Urothelium cell line (cell line): ENCODE measurements at places on chromosomes 3 and 15.

DNA sequence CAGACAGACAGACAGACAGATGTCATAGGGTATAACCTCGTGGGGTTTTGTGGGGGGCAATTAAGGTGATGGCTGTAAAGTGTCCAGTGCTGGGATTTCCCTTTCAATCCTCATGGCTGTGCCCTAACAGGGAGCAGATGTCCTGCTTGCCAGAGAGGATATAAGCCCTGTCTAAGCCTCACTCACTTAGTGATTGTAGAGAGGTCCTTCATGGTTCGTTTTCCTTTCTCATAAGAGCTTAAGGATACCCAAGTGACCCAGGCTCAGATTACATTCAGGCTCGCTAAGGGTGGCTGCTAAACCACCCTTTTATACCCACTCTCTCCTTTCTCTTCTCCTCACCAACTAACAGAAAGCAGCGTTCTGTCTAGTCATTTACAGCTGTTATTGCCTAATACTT is 19.2 kb downstream of the LYSMD2 start:
- DNase-seq, result no peak

DNA sequence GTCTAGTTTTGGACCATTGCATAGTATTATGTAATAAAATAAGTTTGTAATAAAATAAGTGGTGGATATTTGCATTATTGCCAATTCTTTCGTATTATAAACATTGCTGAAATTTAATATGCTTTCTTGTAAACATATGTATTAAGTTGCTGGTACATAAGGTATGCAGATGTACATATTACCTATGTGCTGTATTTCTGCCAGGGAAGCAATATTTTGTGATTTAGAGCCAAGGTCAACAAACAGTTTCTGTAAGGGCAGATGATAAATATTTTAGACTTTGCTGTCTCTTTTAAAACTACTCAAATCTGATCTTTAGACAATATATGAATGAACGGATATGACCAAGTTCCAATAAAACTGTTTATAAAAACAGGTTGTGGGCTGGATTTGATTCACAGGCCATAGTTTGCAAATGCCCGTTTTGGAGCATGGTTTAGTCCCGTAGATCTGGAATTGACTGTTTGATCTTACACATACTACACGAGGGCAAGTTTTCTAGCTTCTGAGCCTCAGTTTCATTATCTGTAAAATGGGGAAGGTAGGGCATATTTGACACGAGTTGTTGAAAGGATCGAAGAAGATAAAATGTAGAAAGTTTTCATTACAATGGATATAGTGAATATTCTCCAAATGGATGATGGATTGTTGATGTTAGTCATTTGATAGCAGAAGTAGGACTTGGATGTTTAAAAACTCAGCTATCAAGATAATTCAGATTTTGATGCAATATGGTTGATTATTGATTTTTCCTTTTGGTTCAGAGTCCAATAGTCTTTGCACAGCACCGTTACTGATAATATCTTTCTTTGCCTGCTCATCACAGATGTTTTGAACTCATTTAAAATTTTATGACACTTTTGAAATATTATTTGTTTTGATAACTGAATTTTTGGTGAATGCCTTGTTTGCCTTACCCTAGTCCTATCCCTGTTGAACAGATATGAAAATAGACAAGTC is 394.6 kb downstream of the FEZF2 start:
- no peak for DNase-seq

DNA sequence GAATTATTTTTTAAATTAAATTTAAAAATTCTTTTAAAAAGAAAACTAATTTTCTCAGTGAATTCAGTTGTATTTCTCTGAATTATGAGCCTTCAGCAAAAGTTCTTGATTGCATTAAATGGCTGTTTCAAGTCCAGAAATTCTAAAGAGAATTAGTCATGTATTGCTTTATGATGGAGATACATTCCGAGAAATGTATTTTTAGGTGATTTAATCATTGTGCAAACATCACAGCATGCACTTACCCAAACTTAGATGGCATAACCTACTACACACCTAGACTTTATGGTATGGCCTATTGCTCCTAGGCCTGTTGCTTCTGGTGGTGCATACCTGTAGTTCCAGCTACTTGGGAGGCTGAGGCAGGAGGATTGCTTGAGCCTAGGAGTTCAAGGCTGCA is 44.3 kb upstream of the GCNT3 start:
- no peak for DNase-seq

DNA sequence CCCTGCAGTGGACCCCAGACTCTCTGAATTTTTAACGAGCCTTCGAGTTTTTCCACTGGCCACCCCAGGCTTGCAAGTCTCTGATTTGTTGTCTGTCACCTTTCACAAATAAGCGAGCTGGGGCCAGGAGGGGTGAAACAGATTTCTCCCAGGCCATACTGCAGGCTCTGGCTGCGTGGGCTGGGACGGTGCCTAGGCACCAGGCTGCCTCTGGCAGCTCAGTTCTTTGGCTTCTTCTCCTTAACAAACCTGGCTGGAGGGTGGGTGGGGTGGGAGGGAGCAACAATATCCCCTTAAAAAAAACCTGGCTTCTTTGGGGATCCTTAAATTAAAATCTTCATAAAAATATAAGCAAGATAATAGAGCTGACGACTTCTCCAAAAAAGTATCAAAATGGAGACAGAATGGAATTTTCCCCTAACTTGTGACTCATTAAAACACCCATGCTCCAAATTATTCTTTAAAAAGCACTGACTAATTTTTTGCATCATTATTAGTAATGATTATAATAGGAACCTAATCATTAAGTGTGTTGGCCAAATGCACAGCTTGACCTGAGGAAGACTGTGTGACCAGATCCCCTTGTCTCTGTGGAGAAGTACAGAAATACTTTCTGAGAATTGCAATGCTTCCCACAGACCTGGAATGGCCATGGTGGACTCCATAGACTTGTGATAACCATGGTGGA is 84.1 kb downstream of the SNRK start:
- no peak for DNase-seq

DNA sequence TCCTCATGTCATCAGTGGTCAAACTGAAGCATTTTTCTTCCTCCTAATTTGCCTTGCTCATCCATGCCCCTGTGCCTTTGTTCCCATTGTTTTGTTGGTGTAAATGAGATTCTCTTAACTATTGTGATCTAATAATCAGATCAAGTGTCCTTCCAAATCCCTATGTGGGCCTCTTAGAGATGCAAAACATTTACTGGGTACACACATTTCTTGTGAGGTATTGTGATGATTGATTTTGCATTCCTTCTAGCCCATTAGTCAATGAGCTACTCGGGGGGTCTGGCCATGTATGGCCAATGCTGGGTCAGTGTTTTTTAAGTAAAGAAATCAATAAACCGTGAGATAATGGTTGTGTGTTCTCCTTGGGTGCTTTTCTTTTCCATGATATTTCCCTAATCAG is 580.4 kb downstream of the VGLL3 start:
- DNase-seq, result no peak

GRCh38 chr3:180617049-180617448 is 15.1 kb downstream of the TTC14 start:
- DNase-seq, result no peak

DNA sequence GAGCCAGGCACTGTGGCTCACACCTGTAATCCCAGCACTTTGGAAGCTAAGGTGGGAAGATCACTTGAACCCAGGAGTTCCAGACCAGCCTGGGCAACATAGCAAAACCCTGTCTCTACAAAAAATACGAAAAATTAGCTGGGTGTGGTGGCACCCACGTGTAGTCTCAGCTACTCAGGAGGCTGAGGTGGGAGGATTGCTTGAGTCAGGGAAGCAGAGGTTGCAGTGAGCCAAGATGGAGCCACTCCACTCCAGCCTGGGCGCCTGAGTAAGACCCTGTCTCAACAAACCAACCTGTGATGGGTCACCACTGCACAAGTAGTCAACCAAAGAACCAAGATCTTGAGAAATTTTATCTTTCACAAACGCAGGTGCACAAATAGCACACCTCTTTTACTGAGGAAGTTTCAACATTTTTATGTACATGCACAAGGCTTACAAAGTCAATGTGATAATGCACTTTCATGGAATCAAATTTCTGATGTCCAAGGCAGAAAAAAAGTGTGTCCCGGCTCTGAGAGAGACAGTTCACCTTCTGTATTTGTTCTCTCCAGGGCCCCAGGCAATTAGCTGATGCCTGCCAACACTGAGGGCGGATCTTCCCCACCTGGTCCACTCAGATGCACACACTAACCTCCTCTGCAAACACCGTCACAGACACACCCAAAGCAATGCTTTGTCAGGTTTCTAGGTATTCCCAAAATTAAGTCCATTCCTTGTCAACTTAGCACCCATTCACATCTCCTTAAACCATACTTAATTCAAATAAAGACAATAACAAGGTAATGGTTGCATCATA is 12.4 kb downstream of the ACAA1 start:
- DNase-seq, result no peak

- DNase-seq, result no peak
Measured at GRCh38 chr3:159971311-159971710, 17.3 kb upstream of the IL12A start.

DNA sequence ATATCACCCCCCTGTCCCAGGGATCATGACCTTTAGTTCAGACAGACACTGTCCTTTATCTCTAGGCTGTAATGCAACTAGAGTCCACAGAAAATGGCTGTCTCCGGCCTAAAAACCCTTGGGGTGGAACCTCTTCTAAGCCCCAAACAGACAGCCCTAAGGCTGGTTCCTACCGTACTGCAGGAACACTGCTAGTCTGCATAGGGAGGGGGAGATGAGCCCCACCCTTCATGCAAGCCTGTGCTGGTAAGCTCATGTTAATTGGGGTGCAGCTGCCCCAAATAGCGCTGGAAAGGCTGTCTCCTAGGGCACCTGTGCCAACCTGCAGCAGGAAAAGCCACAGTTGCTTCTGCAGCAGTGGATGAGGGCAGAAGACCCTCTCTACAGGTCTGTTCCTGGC is 252.1 kb upstream of the MDFIC2 start:
- no peak for DNase-seq

DNA sequence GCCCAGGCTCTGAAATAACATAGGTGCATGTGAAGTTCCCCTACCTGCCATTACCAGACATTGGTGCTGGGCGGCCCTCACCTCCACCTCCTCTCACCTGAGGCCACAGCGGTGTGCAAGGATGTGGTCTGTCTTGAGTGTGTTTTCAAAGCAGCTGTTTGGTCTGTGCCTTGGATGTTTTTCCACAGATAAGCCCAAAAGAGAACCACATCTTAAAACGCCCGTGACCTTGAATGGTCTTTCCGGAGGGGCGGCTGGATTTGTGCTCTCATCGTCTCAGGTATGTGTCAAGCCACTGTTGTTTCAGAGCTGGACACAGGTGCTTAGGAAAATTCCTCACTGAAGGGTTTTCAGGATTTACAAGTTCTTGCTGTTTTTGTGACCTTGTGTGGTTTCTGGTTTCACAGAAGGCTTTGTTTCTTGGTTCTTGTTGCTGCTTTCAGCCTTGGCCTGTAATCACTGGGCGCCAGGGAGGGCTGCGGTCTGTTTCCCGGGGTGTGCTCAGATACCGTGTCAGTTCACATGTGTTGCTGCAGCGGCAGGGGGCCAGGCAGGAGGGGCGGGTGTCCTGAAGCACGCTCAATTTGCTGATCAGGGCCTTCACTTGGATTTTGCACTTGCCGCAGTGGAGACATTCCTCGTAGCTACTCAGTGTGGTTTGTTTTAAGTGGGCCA is 128.4 kb downstream of the IGF1R start:
- DNase-seq, result no peak

DNA sequence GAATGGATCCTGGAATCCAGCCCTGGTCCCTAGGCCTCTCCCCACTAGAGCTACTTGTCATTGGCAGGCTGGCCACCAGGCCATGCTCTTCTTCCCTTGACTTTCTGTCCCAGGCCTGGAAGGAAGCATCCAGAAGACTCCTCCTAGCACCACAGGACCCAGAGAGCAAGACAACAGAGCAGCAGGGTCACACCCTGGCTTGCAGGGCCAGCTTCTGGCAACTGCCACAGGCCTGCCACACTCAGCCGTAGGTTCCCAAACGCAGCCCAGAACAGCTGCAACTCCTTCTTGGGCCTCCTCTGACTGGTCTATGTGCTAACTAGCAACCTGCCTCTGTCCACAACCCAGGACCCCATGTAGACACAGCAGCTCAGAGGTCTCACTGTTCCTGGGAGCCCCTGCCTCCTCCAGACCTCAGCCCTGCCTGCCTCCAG is 36.8 kb upstream of the RPL32 start:
- no peak for DNase-seq

- no peak for DNase-seq
Measured at GRCh38 chr3:53081318-53081717, 35.4 kb upstream of the SFMBT1 start.

DNA sequence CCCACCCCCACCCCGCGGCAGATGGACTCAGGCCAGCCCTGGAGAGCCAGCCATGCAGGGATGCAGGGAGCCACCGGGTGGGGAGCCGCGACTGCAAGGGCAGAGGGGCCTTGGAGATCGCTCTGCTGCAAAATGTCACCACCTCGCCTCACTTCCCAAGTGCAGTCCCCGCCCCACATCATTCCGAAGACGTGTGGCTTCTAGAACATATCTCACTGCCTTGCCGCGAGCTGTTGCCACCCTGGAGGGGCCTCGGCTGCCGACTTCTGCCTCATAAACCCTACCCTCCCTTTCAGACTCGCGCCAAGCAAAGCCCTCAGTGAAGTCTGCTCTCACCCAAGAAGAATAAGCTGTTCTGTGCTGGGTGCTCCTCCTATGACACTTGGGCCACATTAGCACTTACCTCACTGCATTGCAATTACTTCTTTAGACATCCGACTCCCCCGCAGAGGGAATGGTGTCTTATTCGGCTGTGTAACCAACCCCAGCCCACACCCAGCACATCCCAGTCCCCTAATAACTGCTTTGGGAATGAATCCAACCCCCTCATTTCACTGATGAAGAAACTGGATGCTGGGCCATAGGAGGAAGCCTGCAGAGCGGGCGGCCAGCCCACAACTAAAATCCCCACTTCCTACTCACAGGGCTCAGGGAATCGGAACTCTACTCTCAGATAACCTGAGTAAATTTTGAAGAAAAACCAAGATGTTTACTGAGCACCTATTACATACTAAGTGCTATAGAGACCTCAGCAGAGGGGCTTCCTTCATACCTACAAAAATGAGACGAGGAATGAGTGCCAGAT is 8.6 kb downstream of the TLE3 start:
- DNase-seq, result peak; percentile 36

DNA sequence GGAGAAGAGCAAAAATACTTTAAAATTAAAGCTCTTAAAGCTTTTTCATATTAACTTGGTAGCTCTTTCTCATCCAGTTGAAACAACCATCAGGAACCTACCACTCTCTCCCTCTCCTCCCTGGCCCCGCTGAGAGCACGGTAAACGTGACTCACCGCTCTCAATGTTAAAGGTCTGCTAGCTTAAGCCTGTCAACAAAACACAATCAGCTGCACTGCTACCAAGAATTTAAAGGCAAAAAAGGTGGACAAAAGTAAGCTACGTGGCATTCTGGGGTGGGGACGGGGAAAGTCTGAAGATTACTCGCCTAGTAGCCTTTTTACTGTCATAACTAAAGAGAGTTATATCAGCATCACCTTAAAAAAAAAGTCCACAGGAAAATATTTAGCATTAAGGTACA is 8.4 kb upstream of the GP5 start:
- DNase-seq, result no peak

- peak; percentile 38 for DNase-seq
Measured at GRCh38 chr3:150216041-150216811, 191.9 kb upstream of the TSC22D2 start.

- peak; percentile 41 for DNase-seq
Measured at GRCh38 chr15:45630917-45631691, 3.7 kb upstream of the SQOR start.
